Activated CD8-positive, alpha-beta memory T cell treated with anti-CD3 and anti-CD28 coated beads for 4 hours (primary cell): ENCODE measurements at places on chromosomes 6 and 20.

GRCh38 chr6:15615802-15616201, 47.0 kb downstream of the DTNBP1 start:
- DNase-seq, result no peak

DNA sequence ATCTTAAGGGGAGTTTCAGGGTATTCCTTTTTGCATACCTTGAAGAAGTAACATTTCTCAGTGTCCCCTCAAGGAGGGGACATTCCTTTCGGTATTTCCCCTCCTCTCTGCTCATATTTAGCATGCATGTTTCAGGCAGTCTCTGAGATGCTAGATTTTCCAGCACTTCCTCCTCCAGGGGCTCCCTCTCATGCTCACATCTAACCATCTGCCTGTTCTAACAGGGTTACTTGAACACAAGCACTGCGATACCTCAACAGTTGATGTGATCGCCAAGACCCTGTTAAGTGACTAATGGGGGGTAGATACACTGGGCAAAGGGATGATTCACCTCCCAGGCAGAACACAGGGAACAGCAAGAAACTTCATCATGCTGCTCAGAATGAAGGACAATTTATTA, 12.9 kb upstream of the MCM3 start:
- DNase-seq, result no peak

DNA sequence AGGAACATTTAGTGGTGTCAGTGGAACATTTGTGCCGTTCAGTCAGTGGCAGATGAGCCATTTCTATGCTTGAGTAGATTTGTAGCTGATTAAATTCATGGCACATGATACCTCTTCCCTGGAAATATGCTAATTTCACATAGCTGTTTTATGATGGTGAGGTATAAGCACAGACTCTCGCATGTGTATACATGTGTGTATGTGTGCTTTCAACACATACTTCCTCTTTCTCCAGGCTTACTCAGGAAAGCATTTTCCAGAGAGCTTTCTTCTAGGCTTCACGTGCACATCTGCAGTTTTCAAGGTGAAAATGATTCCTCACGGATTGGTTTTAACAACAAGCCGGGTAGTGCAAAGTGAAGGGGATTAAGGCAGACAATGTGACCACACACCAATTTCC, 396.5 kb downstream of the HDGFL1 start:
- DNase-seq, result no peak

DNA sequence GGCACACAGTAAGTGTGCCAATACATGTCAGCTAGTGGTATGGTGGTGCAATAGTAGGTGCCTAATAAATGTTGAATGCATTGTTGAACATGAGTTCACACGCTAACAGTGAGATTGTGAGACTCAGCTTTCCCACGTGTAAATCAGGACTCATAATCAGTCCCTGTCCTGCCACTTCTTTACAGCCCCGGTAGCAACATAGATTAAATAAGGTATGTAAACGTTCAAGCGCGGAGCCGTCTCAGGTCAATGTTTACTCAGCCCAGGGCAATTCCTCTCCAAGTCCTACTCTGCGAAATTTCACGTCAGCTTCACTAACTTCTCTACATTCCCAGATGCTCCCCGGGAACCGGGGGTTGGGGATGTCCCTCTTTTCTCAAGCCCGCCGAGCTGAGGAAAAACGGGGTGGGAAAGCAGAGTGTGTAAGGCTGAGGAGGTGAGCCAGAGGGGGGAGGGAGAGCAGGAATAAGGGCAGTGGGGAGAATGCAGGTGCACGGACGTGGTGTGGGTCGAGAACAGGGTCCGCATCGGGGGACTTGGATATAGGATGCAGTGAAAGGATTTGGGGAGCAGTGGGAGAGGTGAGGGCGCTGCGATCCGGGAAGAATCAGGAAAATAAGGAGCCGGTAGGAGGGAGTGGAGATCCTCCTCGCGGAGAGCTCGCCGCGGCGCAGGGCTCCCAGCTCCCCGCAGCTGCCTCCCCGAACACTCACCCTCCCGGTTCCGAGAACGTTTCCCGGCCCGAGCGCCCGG, 544 bp upstream of the TP53INP2 start:
- no peak for DNase-seq

DNA sequence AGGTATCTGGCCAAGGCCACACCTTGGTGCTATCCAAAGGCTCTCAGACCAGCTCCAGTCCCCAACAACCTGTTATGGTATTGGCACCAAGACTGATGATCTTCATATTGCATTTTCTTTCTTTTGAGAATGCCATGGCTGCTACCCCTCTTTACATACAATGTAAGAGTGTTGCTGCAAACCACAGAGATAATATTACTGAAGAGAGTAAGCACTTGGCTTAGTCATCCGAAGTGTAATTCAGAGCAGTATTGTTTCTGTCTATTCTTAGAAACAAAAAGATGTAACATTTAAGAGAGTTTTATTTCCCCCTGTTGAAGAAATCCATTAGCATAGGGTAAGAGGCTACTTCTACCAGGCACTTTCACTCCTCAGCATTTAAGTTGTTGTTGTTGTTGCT, 212.5 kb downstream of the C6orf118 start:
- DNase-seq, result no peak

- no peak for DNase-seq
These were observed 600 bp downstream of the XPO5 start for GRCh38 chr6:43575105-43575771.

DNA sequence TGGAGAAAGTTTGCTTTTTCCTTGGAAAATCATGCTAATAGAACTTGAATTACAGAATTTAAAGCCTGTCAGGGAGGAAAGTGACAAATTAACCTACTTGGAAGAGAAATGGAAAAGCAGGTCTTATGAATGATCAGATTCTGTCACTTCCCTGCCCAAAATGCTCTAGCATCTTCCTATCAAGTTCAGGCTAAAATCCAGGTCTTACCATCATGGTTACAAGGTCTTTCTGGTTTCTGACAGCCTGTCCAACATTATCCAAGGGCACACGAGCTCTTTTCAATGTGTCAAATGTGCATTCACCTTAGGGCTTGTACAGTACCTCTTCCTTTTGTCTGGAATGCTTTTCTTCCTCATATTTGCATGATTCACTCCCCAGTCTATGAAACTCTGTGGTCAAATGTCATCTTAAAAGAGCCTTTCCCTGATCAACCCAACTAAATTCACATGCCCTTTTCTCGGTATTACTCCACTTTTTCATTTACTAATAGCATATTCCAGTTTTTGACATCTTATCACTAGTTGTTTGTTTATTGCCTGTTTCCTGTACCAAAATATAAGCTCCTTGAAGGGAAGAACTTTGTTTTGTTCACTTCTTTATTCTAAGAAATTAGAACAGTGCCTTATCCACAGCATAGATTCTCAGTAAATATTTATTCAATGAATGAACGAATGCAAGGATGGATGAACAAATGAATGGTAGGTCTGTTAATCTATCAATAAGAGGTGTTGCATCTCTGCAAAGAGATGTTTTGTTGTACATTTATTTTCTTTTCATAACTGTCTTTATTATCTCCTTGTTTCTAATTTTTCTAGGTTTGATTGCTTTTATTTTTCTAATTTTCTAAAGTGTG, 139.5 kb downstream of the BCAS1 start:
- DNase-seq, result no peak

DNA sequence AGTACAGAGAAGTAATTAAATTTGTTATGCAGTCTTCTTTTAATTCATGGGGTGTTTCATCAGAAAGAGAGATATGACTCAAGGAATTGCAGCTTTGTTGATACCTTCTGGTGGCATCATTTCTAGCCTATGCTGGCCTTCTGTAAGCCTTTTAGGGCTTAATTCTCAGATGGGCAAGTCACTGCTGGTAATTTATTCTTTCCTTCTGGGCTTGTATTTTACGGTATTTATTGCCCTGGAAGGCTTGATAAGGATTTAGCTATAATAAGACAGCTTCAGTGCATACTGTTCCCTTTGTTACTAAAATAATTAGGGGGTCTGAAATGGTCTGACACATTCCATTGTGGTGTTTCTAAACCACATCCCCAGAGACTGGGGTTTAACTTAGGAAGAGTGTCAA, 57.9 kb upstream of the EMILIN3 start:
- DNase-seq, result no peak

- DNase-seq, result no peak
These were observed 441.1 kb upstream of the JARID2 start for GRCh38 chr6:14804785-14805210.

DNA sequence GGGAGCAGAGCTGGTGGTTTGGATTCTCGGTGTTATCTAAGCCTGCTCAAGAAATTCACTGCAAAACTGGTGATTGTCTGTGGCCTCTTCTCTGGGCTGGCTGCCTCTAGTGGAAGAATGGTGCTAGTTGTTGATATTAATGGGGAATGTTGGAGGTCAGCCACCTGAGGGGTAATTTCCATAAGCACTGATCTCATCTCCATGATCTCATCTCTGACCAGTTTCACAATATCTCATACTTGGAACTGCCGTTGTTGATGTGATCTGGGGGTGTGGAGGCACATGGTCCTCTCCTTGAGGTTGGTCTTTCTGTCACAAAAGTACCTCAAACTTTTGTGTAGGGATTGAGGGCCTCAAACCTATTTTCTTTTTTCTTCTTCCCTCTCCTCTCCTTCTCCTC, 102.6 kb downstream of the CD109 start:
- DNase-seq, result no peak

- DNase-seq, result no peak
These were observed 215.1 kb downstream of the ERMARD start for GRCh38 chr6:169966312-169967181.

- DNase-seq, result no peak
These were observed 42.7 kb upstream of the CLDN20 start for GRCh38 chr6:155221086-155221485.

DNA sequence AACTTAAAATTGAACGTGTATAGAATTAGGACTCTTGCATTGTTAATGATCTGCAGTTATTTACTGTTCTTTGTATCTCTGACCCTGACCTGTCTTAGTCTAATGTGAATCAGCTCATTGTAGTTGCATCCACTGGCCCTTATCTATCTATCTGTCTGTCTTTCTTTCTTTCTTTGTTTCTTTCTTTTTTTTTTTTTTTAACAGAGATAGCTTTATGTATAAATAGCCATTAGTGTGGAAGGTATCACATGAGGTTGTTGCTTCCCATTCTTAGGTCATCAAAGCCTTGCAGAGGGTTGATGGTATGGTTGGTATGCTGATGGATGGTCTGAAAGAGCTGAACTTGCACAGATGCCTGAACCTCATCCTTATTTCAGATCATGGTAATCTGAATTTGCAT, 59.9 kb downstream of the ENPP1 start:
- no peak for DNase-seq

- peak; percentile 41 for DNase-seq
These were observed 23.9 kb upstream of the ASXL1 start for GRCh38 chr20:32333988-32334885.

DNA sequence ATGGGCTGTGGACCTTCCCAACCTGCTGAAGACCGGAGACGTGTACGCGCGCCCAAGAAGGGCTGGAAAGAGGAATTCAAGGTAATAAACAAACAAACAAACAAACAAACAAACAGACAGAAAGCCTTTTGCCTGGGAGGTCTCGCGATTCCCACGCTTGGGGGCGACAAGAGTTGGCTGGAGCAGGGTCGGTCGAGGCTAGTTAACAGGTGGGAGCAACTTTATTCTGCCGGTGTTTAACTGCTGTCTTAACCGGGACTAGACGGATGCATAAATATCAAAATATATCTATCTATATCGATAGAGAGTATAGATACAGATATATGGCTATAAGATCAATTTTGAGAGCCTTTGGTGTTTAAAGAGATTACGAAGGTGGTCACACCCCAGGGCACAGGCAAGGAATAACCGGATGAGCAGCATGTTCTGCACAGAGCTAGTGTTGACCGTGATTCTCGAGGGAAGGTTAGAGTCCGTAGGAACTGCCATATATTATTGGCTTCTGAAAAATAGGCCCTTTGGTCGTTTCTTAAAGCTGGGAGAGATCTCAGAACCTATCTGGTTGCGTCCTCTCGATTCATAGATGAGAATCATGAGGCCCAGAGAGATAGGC, 514 bp downstream of the STMND1 start:
- DNase-seq, result no peak

DNA sequence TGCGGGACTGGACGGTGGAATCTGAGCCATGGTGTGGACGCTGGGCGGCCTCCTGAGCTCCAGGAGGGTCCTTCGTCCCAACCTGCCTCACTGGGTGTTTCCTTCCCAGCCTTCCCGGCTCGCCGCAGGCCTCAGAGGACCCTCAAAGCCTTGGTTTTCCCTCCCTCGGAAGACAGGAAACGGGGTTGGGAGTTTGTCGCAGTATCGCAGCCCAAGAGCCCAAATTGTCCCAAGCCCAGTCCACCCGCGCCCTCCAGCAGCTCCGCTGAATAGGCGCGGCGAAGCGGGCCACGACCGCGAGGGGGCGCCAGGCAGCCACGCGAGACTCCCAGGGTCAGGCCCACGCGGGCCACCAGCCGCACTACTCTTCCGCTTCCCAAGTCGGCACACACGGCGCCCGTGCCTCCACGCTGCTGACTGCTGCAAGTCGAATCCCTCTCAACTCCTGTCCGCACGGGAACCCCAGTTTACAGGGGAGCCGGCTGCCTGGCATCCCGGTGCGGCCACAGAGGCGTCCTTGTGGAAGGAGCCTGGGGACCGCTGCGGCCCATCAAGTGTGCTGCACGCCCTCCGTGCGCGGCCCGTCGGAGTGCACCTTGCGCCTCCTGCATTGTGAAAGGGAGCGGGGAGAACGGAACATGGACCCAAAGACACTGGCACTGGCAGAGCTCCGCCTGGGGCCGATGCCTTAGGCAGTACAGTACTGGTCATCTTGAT, 40.4 kb upstream of the HMGA1 start:
- DNase-seq, result peak; percentile 83

DNA sequence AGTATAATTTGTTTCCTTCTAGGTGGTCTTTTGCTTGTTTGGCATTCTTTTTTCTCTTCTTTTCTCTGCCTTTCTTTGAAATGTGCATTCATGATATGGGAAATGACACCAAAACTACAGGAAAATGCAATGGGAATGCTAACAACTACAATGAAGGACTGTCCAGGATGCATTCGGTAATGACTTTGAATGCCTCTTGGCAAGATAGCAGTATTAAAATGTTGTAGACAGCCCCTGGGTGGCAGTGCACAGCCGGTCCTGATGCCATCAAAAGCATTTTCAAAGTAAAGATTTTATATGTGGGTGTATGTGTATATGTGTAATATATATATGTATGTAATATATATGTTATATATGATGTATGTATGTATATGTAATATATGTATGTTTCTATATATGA, 218.8 kb upstream of the MMS22L start:
- DNase-seq, result no peak

- DNase-seq, result no peak
These were observed 99.7 kb downstream of the PDE7B start for GRCh38 chr6:135951169-135951568.

- no peak for DNase-seq
These were observed 194.8 kb downstream of the UNC5CL start for GRCh38 chr6:40844246-40844645.

DNA sequence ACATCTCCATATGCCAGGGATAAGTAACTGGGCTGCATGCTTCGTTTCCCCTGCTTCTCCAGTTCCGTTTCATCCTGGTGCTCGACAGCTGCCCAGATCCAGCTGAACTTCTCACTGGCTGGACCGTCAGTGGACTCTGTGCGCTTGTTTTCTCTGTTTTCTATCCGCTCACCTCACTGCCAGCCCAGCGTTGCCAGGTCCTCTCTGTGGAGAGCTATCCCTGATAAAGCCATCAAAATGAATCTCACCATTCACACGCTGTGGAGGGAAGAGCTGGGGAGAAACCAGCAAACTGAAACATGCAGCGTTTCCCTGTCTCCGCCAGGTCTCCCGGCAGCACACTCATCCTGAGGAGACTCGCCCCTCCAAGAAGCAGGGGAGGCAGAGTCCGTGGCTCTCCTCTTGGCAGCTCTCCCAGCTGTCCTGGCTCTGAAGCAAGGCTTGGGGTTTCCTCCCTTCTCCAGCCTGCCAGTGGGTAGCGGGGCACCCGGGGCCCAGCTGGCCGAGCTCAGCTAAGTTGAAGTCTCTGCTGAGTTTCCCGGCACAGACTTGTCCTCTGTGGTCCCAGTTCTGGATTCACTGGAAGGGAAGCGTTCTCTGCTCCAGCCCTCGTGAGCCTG, 160.9 kb downstream of the DTNBP1 start:
- DNase-seq, result no peak
